ENCODE measurements at places on chromosomes 7 and 10.
A peak's percentile ranks its signal among the peaks of the same experiment; 100 is the strongest.

GRCh38 chr10:112363696-112364688 lies 9.9 kb upstream of the ACSL5 start:
- DNase-seq: no peak

DNA sequence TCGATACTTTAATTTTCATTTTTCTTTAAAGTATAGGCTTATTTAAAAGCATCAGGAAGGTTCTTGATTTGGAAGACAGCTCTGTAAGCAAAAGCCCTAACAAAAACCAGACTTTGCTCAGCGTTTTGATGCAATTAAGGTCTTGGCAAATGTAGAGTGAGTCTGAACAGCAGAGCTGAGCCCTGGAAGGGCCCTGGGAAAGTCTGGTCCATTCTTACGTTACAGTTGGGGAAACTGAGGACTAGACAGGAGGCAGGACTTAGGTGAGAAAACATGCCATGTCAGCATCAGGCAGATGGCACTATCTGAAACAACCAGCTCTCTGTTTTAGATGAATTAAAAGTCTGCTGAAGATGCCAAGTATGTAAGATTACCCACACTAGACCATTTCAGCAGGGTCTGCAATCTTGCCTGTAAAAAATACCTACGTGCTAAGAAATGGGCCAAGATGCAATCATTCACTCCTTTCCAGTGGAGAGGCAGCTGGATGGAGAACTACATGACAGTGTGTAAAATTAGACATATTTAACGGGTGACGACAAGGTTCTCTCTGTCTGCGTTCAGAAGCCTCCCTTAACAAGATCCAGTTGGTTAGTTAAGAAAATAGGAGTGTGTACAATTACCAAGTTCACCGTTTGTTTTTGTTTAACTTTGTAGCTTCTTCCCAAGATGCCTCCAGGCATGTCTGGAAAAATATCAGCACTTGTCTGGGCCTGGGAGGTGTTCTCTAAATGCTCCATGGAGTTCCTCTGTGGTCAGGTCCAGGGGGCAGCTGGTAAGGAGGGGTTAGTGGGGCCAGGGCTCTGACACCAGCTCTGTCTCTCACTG lies 502.3 kb upstream of the ZMIZ1 start:
- no peak for DNase-seq

DNA sequence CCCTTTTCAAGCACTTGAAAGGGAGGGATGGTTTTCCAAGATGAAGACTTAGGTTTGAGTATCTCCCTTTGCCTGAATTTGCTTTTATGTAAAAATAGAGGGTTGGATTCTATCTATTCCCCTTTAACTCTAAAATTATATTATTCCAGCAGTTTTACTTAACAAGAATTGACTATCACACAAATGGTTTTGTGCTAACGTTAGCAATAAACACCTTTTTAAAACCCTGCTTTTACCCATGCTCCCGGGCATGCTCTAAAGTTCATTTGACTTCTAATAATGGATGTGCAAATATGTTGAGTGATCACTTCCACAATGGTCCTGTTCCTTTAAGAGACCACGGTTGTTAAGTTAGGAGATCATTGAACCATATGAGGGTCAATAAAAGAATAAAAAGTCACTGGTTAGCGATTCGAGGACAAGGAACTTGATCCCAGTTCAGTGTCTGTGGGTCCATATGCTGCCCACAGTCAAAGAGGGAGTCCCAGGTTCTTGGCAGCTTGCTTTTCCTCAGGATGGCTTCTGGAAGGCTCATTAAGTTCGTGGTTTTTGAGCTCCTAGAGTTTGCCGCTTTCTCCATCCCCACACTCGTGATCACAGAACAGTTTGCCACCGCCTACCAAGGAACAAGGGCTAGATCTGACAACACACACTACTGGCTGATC lies at the start of gene TMEM236:
Gene TMEM236 (plus strand): TSS at position 421 of the 665 bp plus-strand sequence. CDS start 95 bp downstream, at position 516.
- DNase-seq: no peak

GRCh38 chr7:51062222-51062987 lies 254.2 kb downstream of the COBL start:
- no peak for DNase-seq

GRCh38 chr7:46834921-46835320 lies 747.0 kb downstream of the TNS3 start:
- no peak for DNase-seq

DNA sequence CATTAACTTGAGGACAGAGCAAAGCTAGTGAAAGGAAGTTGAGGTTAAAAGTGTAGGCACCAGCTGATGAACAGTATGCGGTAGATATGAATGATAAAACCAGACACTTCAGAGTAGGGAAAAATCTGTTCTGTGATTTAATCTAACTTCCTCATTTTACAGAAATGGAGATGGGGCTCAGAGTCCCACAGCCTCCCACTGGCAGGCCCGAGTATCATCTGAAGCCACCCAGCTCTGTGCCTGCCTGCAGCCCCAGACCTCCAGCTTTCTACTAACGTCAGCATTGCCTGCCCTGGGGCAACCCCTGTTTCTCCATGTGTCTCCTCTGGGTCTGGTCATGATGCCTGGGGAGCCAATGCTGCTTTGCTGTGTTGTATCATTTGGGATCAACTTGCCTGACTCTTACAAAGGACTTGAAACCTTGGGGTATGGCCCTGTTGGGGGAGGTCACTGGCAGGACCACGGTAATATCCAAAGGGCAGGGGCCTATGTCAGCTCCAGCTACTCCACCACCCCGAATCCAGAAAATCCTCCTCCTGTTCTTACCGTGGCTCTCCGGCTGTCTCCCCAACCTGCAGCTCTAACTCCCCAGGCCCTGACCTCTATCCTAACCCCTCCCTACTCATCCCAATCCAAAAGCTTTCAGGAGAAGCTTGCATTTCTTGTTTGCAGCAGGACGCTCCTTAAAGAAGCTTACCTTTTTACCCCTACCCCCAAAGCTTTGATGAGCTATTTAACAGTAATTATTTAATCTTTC lies 56.2 kb upstream of the NPY start:
- peak; percentile 0 for DNase-seq

DNA sequence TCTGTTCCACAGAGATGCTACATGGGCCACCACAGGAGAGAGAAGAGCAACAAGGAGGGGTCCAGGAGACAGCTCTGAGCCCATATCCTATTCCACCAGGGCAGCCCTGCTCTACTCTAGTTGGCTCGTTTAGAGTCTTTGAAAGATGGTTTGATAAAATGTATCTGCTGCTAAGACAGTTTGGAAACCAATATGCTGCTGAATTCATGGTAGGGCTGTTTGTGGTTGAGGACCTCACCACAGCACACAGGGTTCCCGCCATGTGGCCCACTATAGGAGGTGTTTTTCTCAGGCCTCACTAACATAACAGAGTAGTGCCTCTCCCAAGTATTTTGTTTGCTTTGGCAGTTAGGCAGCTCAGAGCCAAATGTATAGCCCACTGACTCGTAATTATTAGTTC lies 35.8 kb upstream of the ZC3HAV1L start:
- DNase-seq: no peak

GRCh38 chr7:108384716-108385483 lies 71.3 kb downstream of the NRCAM start:
- no peak for DNase-seq

GRCh38 chr10:58782876-58783851 lies 270.5 kb downstream of the BICC1 start:
- DNase-seq: no peak

DNA sequence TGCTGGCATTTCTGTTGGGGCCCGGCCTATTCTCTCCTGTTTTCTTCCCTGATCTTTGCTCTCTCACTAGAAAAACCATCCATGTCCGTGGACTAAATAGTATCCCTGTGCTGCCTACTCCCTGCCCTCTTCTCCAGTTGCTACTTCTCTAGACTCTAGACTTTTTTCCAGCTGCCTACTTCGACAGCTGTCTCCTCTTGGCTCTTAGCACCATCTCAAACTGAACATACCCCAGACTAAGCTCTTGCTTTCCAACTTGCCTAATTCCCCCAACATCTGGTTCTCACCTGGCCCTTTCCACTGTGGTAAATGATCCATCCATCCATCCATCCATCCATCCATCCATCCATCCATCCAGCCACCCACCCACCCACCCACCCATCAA lies 19.5 kb downstream of the ADCYAP1R1 start:
- DNase-seq: no peak

- no peak for DNase-seq
Measured at GRCh38 chr7:150388709-150389531, 9.8 kb downstream of the ZNF775 start.

- DNase-seq: no peak
Measured at GRCh38 chr7:22356010-22356691, 803 bp downstream of the RAPGEF5 start.

DNA sequence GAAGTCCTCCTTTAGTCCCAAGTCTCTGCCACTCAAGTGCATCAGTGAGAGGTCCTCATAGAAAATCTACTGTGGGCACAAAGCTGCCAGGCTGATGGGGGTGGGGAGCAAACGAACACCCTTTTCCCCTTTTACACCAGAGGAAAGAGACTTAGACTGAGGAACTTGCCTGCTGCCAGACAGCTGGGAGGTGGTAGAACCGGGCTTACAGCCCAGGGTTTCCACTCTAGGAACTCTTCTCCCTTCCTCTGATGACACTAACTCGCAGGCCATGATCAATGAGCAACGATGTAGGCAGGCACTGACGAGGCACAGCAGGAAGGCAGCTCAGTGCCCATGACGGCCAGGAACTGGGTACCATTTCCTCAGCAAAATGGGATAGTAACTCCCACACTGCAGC lies 11.0 kb upstream of the SH2D4B start:
- DNase-seq: no peak

GRCh38 chr7:32890010-32890792 lies 1.4 kb downstream of the KBTBD2 start:
- DNase-seq: peak; percentile 69

- peak; percentile 77 for DNase-seq
Measured at GRCh38 chr10:124647421-124648130, 96.6 kb downstream of the FAM53B start.

- DNase-seq: no peak
Measured at GRCh38 chr10:83083831-83084230, 1055.5 kb upstream of the GHITM start.

DNA sequence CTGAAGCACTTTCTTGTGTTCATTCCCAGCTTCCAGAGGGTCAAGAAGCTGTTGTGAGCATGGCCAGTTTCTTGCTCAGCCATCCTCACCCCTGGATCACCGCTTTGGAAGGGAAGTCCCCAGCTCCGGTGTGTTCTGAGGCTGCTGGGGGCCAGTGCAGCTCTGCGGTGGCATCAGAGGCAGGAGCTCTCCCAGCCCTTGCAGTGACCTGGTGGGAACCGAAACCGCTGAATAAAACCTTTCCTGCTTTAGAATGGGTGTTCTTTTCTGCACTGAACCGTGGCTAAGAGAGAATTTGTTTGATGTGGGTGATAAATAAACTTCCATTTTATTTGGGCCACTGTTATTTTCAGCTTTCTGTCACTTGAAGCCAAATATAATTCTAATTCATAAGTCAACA lies 450.9 kb upstream of the VSTM2A start:
- DNase-seq: no peak

DNA sequence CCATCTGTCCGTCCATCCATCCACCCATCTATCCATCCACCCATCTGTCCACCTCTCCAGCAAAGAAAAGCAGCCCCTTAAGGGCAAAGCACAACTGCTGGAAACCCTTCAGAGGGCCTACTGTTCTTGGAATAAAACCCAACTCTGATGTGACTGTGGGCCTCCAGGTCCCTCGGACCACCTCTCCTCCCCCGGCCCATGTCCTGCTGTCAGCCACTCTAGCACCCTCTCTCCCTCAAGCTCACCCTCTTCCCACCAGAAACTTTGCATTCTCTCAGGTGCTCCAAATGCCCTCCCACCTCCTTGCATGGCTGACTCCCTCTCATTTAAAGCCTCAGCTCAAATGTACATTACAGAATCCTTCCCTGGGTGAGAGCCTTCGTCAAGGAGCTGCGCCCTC lies 110.3 kb downstream of the ARHGAP22 start:
- DNase-seq: no peak

GRCh38 chr7:15778191-15778590 lies 91.7 kb upstream of the MEOX2 start:
- DNase-seq: no peak

GRCh38 chr7:157357129-157358040 lies 20.6 kb downstream of the DNAJB6 start:
- no peak for DNase-seq

DNA sequence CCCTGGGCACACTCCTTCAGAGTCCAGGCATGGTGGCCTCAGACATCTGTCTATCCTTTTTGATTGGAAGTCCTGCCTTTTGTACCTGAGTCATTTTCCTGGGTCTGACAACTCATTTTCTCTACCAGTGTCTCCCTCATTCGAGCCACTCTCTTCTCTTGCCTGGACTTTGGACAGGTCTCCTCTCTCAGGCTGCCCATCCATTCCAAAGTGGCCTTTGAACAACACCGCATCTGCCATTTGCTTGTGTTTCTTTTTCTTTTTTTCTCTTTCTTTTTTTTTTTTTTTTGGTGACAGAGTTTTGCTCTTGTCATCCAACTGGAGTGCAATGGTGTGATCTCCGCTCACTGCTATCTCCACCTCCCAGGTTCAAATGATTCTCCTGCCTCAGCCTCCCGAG lies 142.1 kb upstream of the COBL start:
- no peak for DNase-seq

DNA sequence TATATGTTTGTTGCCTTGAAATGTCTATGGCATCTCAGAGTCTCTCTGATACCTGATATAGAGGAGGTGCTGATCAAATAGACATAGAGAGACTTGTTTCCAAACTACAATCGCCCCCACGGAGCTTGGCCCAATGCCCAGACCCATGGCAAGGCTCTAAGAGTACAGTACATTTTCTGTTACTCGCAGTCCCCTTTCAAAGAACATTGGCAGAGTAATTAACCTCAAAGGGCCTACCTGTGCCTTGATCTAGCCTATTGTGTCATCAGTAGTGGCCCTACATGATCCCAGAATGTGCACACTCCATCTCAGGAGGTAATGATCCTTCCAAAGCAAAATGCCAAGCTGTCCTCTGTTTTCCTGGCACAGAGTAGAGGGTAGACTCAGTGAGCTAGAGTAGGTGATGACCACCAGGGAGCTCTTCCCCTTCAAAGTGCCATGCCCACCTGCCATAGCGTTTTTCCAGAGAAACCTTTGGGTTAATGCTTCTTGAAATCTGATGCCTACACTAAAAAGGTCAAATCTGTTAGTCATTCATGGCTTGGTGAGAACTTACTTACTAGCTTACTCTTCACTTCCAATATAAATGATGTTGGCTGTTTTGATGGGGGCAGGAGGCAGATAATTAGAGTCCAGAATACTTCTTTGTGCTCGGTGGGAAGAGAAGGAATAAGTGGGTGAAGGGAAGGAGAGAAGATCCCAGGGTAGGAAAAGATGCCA lies 41.2 kb upstream of the ACSL5 start:
- no peak for DNase-seq

DNA sequence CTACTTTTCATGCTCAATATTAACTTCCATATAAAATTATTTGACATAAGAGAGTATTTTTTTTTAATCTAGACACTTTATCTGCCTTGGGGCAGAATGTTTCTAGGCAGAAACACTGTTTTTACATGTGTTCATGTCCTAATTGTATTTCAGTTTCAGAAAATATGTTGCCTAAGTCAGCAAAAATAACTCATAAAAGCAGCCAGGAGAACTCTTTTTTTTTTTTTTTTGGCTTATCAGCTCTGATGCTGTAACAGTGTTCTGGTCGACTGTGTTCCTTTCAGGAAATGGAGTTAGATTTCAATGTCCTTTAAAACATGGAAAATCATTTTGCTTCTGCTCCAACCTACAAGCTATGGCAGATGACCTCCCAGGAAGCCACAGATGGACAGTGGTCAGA lies 63.2 kb upstream of the OPALIN start:
- DNase-seq: no peak

Data from CD4-positive, alpha-beta T cell treated with Interleukin-2 at 100 ng/mL for 4 hours (primary cell).